AG04450 (cell line): ENCODE measurements at places on chromosomes 3 and 15.

GRCh38 chr15:86608461-86609205 lies 529.0 kb downstream of the AGBL1 start:
- DNase-seq, result no peak

GRCh38 chr3:169509359-169509758 lies 154.2 kb downstream of the MECOM start:
- DNase-seq, result no peak

DNA sequence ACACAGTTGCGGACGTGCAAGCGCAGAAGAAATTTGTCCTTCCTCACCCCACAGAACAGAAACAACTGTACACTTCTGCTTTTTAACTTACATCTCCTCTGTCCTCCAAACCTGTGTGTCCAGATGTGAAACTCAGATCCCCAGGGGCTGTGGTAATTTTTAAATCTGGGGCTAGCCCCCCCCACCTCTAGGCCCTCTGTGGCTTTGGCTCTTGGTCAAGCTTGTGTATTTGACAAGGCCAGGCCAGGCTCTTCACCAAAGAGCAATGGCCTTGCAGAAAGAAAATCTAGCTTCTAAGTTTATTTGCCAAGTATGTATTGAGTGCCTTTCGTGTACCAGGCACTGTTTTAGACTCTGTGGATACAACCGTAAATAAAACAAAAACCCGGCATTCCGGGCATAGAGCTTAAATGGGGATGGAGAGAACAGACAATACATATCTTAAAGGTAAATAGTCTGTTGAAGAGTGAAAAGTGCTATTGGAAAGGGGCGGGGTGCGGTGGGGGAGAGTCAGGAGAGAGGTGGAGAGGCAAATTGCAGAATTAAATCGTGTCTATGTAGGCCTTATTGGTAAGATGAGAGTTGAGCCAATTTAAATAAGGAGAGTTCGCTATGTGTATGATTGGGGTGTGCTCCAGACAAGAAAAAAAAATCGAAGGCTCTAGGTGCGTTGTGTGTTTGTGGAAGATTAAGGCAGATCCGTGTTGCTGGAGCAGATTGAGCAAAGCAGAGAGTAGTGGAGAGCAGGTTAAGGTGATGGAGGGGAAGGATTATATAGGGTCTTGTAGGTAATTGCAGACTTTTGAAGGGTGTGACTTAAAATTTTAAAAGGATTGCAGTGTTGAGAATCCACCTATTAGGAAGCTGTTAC lies 781 bp upstream of the DPH6 start:
- DNase-seq, result no peak

- no peak for DNase-seq
Observed at GRCh38 chr15:82751308-82751707, 41.6 kb upstream of the AP3B2 start.

DNA sequence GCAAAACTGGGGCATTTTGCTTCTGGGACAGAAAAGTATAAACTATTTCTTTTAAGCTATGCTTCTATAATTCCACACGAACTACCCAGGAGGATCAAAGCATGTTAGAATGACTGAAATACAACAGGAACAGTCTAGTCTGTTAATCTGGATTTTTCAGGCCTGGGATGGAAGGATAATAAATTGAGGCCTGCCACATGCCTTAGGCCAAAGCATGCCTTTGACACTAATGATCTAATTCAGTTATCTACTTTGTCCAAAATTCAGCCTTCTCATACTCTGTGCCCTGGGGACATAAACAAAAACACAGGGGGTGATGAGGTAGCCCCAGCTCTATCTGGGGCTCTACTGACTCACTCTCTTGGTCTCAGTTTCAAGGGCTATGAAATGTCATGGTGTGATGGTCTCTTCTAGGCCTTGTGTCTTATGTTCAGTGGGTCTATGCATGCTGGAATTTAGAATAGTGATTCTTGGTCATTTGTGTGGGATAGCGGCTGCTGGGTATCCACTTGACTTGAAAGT lies 32.5 kb downstream of the GAP43 start:
- DNase-seq, result no peak

- no peak for DNase-seq
Observed at GRCh38 chr15:49621887-49622286, 1.0 kb downstream of the DTWD1 start.

- no peak for DNase-seq
Observed at GRCh38 chr3:187980861-187981260, 173.1 kb upstream of the LPP start.

GRCh38 chr3:54447427-54447826 lies 325.1 kb downstream of the CACNA2D3 start:
- DNase-seq, result no peak

DNA sequence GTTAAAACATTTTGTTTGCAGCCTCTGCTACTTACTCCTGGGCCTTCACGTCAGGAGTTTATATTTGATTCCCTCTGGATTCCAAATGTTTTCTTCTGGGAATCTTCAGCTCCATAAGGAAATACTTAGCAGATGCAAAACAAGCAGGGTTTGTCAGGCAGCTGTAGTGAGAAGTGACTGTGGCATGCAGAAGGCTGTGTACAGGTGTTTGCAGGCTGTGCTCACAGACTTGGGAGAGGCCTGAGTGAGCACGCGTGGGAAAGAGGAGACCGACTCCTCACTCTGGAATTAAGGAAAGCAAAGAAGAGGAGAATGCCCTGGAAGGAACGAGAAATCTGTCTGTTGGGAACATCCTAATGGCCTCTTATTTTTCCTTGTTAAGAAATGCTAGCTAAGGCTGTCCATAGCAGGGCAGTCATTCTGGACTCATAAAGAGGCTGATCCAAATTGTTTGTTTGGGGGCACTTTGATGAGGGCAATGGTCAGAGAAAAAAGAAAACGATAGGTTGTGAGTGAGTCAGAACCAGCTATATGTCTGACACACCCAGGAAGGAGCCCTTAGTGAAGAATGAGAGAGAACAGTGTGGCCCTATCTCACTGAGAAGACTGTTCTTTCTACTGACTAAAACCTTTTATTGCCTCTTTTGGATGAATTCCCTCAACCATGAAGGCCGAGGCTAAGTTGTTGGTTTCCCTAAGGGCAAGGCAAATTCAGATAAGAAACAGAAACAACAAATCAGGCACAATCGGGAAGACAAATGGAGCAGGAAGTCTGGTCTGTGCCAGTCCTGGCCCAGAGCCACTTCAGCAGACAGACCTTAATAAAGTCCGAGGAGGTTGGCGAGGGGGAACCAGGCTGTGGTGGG lies 82.6 kb downstream of the TGFBR2 start:
- DNase-seq, result peak; percentile 24

- DNase-seq, result no peak
Observed at GRCh38 chr3:149280671-149281349, 52.6 kb downstream of the TM4SF18 start.

DNA sequence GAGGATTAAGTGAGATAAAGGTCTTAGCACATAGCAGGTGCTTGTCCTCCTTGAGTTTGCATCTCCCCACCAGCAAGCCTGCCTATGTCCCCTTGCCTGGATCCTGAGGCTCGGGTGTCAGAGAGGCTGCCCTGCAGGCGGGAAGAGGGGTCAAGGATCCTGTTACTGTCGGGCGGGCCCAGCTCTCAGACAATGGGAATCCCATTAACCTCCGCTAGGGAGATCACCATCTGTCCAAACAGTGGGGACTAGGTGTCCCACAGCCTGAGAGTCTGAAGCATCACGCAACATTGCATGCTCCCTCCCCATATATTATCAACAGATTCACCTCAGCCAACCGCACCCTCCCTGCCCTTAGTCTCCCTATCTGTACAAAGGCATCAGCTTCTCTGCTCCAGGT lies 151.4 kb downstream of the FBLN2 start:
- DNase-seq, result no peak

GRCh38 chr15:51097553-51098330 lies 3.0 kb upstream of the TNFAIP8L3 start:
- no peak for DNase-seq

GRCh38 chr3:109241459-109242186 lies 74.7 kb downstream of the DPPA2 start:
- no peak for DNase-seq

DNA sequence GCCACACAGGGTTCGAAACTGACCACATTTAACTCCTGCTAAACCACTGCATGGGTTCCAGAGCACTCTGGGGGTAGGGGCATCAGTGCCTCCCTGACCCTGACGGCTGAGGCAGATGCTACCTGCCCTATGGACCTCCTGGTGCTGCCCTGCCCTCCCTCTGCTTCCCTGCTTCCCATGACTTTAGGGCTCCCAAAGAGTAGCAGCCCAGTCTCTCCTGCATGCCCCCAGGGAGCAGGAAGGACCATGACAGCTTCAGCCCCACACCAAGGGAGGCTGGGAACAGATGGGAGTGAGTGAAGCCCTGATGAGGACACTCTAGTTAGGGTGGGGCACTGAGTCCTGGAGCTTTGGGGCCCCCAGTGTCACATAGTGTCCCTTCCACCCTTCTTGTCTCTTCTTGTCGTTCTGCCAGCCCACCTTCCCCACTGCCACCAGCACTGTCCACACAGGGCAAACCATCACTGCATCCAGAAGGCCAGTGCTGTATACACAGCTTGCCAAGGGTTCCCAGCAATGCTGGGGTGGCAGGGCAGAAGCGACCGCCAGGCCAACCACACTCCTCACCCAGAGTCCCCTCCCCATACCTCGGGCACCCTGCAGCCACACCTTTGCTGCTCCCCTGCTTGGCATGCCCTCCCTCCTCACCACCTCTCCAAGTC lies 31.0 kb downstream of the SRPRB start:
- no peak for DNase-seq

- no peak for DNase-seq
Observed at GRCh38 chr15:74725845-74726773, 781 bp upstream of the CYP1A1 start.

- DNase-seq, result no peak
Observed at GRCh38 chr3:74426571-74426970, 187.9 kb downstream of the CNTN3 start.

DNA sequence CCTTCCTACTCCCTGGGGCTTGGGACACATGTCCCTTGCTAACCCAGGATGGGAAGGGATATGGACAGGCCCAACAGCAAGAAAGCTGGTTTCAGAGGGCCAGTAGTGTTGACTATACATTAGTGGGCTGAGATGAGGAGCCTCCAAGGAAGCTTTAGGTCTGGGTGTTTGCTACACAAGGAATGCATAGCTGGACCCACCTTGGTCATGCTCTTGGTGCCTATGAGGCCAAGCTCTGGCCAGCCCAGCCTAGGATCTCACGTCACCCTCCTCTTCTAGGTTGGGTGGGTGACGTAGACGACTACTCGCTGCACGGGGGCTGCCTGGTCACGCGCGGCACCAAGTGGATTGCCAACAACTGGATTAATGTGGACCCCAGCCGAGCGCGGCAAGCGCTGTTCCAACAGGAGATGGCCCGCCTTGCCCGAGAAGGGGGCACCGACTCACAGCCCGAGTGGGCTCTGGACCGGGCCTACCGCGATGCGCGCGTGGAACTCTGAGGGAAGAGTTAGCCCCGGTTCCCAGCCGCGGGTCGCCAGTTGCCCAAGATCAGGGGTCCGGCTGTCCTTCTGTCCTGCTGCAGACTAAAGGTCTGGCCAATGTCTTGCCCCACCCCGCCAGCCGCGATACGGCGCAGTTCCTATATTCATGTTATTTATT lies 653 bp upstream of the WDR6 start:
- no peak for DNase-seq

DNA sequence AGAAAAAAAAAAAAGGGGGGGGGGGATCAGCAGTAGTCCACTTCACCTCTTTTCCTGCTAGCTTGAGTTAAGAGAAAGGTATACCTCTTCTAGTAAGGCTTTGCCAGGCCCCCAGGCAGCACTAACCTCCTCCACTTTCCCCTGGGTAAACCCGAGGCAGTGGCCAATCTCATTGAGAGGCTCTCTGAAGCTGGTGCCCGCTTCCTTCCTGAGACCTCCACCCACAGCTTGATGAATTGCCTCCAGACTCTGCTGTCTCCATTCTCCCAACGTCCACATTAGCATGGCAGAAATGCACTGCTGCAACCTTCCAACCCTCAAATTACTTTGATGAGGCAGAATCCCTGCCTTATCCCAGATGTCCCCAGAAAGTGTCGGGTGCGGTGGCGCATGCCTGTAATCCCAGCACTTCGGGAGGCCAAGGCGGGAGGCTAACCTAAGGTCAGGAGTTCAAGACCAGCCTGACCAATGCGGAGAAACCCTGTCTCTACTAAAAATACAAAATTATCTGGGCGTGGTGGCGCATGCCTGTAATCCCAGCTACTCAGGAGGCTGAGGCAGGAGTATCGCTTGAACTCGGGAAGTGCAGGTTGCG lies 15.3 kb downstream of the RLBP1 start:
- no peak for DNase-seq
